ENCODE measurements at places on chromosomes 5 and 9.

- no peak for DNase-seq
Observed at GRCh38 chr9:107455425-107456135, 34.0 kb downstream of the KLF4 start.

GRCh38 chr9:114077162-114077837, 800 bp downstream of the AMBP start:
- DNase-seq = no peak

DNA sequence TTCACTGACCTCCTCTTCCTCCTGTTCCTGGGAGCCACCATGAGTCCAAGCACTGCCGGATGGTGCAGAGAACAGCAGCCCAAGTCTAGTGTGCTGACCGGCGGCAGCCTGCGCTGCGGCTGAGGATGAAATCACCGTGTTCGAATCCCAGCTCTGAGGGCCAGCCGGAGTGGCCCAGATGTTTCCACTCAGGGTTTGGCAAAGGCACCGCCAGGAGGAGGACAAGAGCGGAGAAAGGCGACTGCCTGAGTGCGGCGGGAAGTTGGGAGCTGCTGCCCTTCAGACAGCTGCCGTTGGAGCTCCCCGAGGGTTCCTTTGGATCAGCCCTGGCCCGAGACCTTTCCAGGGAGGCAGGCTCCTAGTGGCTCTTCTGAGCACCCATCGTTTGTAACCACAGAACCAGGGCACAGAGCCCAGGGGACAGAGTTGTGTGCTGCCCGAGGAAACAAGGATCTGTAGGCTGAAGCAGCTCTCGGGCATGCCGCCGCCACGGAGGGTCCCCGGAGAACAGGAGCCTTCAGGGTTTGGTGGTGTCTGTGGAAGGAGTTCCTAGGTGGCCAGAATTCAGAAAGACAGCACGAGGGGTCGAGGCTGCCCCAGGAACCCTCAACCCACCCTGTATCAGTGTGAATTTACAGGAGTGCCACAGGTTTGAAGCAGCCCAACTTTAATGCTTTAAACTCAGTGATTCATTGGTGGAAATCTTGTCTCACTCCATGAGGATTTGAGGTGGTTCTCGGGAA, 115.6 kb upstream of the COL5A1 start:
- DNase-seq = no peak

- DNase-seq = peak; percentile 91
Observed at GRCh38 chr5:134524826-134525682, at the start of gene JADE2. TSS of gene JADE2 (plus strand) at chr5:134525670. CDS start at chr5:134535858, 10,188 bp downstream.

GRCh38 chr9:128723866-128724743, at the start of gene ZDHHC12:
TSS of gene ZDHHC12 (minus strand) at chr9:128724127. CDS start at chr9:128724093, 34 bp downstream.
- DNase-seq = peak; percentile 100

- DNase-seq = peak; percentile 22
Observed at GRCh38 chr9:92961627-92962302, 14.4 kb downstream of the FGD3 start.

All from CD4-positive, alpha-beta T cell treated with Interferon gamma for 1 hour (primary cell).